ENCODE measurements at places on chromosomes 3 and 15. TPM values are rescaled to one million over a fixed set of nuclear protein-coding genes. Genes with fewer than 3 reads are reported as not detected.

DNA sequence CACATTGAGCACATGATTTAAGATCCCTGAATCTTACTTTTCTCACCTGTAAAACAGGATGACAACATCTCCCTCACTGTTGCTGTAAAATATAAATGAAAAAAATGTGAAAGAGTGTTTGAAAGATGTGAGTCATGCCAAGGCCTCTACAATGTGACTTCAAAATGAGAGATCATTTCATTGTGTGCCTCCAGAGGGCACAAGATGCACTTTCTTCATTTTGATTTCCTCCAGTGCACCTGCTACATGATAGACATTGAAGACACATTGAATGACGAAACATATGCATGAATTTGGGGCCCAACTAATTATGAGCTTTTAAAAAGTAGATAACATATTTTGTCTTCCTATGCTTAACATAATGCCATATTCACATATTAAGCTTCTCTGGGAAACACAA is 170.3 kb downstream of the MOBP start:
- H3K4me3 ChIP-seq = no peak overlapping the region
- DNase-seq = no peak
- no peak overlapping the region for H3K27ac ChIP-seq
- H3K36me3 ChIP-seq = no peaks in the 10 kb centered on the region
- H3K4me1 ChIP-seq = no peaks in the 10 kb centered on the region

DNA sequence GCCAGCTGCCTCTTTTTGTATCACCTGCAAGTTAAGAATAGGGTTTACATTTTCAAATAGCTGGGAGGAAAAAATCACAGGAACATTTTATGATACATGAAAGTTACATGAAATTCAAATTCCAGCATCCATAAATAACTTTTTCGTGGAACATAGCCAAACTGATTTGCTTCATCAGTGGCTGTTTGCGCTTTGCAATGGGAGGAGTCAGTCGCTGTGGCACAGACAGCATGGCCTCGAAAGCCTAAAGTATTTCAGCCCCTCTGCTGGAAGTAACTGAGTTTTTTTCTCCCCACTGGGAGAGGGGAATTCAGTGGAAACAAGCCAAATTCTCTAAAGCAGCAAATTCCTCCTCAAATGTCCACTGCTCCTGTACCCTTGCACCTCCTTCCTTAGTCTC is 271.9 kb downstream of the SUCLG2 start:
- no peaks in the 10 kb centered on the region for H3K27me3 ChIP-seq
- no peaks in the 10 kb centered on the region for H3K4me1 ChIP-seq
- peaks cover 18% of the 10 kb centered on the region for H3K36me3 ChIP-seq
- no peak overlapping the region for H3K4me3 ChIP-seq
- no peak overlapping the region for H3K27ac ChIP-seq

DNA sequence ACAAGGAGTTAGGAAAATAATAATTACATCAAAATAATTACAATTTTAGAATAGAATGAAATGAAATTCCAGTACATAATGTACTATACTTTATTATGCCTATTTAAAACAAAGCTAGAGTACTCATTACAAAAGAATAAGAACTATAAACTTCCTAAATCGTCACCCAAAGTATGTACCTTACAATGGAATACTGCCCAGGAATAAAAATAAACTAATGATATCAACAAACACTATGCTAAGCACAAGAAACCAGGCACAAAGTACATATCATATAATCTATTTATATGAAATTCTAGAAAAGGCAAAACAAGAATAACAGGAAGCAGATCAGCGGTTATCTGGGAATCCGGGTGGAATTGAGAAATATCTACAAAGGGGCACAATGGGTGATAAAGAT is 84.7 kb downstream of the MYO9A start:
- H3K27ac ChIP-seq = no peak overlapping the region
- DNase-seq = no peak
- H3K27me3 ChIP-seq = no peaks in the 10 kb centered on the region
- no peak overlapping the region for H3K4me3 ChIP-seq
- peaks cover 7% of the 10 kb centered on the region for H3K36me3 ChIP-seq

DNA sequence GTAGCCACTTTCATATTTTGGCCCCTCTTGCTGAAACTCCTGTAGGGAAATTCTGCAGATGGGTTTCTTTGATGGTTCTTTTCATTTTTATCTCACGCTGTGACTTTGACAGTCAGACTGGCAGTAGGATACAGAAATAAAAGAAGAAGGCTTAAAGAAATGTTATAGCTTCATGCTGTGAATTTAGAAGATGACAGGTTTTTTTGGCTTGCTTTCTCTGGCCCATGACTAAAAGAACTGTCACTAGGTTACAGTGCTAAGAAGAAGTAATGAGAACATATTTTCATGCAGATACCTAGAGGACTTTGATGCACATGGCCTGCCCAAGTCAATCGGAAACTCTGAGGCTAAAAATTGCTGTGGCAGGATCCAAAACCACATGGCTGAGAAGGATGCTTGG is 334.5 kb downstream of the EPHA6 start:
- H3K4me1 ChIP-seq = no peaks in the 10 kb centered on the region
- H3K4me3 ChIP-seq = no peak overlapping the region
- H3K27ac ChIP-seq = no peak overlapping the region
- H3K27me3 ChIP-seq = no peaks in the 10 kb centered on the region
- H3K36me3 ChIP-seq = no peaks in the 10 kb centered on the region
- no peak for DNase-seq

- no peaks in the 10 kb centered on the region for H3K36me3 ChIP-seq
- no peak for DNase-seq
- H3K4me1 ChIP-seq = no peaks in the 10 kb centered on the region
- no peaks in the 10 kb centered on the region for H3K27me3 ChIP-seq
- no peak overlapping the region for H3K4me3 ChIP-seq
These were observed 435.1 kb upstream of the CNTN3 start for GRCh38 chr3:75049533-75049932.

DNA sequence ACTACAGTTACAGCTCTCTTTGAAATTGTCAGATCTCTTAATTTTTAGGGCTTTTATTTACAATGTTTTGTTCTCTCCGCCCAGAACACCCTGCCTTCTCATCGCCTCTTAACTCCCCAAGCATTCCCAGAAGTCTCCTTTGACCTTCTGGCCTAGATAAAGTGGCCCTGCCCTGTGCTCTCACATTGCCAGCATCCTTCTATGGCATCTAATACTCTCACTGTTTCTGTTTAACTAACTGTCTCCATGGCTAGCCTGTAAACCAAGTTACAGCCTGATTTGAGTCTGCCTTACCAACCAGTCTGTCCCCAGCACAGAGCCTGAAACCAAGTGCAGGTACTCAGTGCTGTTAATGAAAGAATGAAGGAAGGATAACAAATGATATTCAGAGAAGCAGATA is 19.9 kb downstream of the COL8A1 start:
- H3K27me3 ChIP-seq = no peaks in the 10 kb centered on the region
- no peaks in the 10 kb centered on the region for H3K36me3 ChIP-seq

DNA sequence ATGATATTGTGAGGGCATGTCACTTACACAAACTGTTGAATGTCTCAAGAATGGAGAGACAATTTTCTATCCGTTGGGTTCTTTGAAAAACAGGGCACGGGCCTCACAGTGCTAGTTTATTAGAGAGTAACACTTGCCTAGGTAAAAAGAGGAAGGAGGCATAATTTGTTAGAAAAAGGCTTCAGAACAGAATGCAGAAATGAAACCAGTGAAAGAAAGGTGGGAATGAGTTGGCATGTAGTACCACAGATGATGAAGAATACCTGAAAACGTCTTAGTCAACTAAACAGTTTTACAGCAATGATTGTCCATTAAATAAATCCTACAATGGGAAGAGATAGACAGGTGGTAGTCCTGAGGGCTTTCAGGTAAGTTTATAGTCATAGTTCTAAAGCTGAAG is 1399.7 kb upstream of the CADM2 start:
- no peaks in the 10 kb centered on the region for H3K4me1 ChIP-seq
- no peak overlapping the region for H3K4me3 ChIP-seq

- H3K27me3 ChIP-seq = no peaks in the 10 kb centered on the region
- peak; percentile 65 for DNase-seq
- H3K27ac ChIP-seq = peak within 1 kb of the TSS; percentile 84
- peaks cover 36% of the 10 kb centered on the region for H3K4me1 ChIP-seq
- peak within 1 kb of the TSS; percentile 94 for H3K4me3 ChIP-seq
These were observed at the start of gene MPI for GRCh38 chr15:74889883-74890664. Gene MPI (plus strand): TSS chr15:74890042. CDS start chr15:74890074, 32 bp downstream.

FAM3D gene
- not detected for polyA plus RNA-seq

EFCAB12 gene
- not detected for polyA plus RNA-seq

VEPH1 gene
- not detected for polyA plus RNA-seq

HRG gene
- not detected for polyA plus RNA-seq

SCAANT1 gene
- polyA plus RNA-seq = not detected
